ENCODE measurements at places on chromosomes 12 and 14. TPM values are rescaled to one million over a fixed set of nuclear protein-coding genes. Genes with fewer than 3 reads are reported as not detected.

BDKRB1 gene
- total RNA-seq: 5.0 TPM

OTOGL gene
- total RNA-seq: not detected

INHBE gene
- 0.07 TPM for total RNA-seq

SINHCAF gene
- 62.1 TPM for total RNA-seq

SNAPC1 gene
- 15.0 TPM for total RNA-seq

ALDH6A1 gene
- total RNA-seq: 5.7 TPM

TSPAN19 gene
- total RNA-seq: not detected

TAS2R19 gene
- 0.49 TPM for total RNA-seq

C12orf60 gene
- 1.9 TPM for total RNA-seq

SLC38A4 gene
- 0.49 TPM for total RNA-seq

TSPAN8 gene
- not detected for total RNA-seq

CLEC1A gene
- total RNA-seq: not detected

RASSF3 gene
- total RNA-seq: 13.6 TPM

CEBPE gene
- total RNA-seq: not detected

PLCZ1 gene
- not detected for total RNA-seq

REC8 gene
- 6.1 TPM for total RNA-seq

PRPH gene
- total RNA-seq: not detected

ANKRD33 gene
- total RNA-seq: not detected

NOPCHAP1 gene
- 27.8 TPM for total RNA-seq

C12orf56 gene
- total RNA-seq: 0.44 TPM

RHOJ gene
- not detected for total RNA-seq

CLEC6A gene
- not detected for total RNA-seq

LRRC9 gene
- not detected for total RNA-seq

SOAT2 gene
- not detected for total RNA-seq

GLT8D2 gene
- 3.2 TPM for total RNA-seq

CD9 gene
- total RNA-seq: 589 TPM

PKP2 gene
- 84.4 TPM for total RNA-seq

RPL10L gene
- not detected for total RNA-seq

Measured in foreskin keratinocyte (primary cell).